ENCODE measurements at places on chromosomes 3 and 15.

DNA sequence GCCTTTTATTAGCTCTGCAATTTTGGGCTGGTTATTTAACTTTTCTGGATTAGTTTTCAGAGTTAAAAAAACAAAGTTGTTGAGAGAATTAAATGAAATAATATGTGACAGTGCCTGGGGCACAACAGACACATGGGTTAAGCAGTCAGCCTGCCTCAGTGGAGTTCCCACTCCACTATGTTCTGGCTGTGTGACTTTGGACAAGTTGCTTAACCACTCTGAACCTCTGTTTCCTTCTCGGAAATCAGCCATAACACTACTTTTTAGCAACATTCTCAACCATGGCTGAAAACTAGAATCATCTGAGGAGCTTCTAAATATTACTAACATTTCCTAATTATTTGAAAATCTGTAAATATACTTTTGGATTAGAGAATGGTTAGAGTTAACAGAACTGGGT, 56.5 kb upstream of the SLC6A11 start:
- no peak for DNase-seq

- DNase-seq = no peak
These were observed 26.2 kb downstream of the CHSY1 start for GRCh38 chr15:101225658-101226057.

DNA sequence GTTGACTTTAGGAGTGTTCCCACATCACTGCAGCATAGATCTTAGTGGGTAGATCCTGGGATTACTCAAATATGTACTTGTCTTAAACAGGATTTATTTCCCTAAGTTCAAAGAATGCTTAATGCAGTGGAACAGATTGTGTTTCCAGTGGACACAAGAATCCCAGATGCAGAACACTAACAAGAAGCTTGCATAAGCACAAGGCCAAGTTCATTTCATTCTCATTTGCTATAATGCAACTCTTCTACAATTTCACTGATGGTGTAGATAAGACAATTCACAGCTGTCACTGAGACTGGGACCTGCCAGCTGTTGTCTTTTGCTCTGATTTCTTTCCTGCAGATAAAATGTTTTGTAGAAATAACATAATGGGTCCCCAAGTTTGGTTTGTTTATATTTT, 225.6 kb downstream of the NFKBIZ start:
- no peak for DNase-seq

DNA sequence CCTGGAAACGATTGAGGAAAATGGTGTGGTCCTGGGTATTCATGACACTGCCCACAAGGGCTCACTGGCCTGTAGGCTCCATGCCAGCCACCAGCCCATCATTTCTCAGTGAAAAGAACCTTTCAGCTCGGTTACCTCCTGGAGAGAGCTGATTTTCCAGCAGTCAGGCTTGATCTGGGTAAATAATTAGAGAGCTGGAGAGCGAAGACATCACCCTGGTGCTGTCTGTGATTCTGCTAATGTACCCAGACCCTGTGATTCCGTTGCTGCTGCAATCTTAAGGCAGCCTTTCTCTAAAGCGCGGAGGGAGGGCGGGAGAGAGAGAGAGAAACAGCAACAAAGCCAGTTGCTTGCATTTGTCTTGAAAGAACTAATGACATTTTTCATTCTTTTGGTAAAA, 221.9 kb upstream of the TOPAZ1 start:
- DNase-seq = no peak

DNA sequence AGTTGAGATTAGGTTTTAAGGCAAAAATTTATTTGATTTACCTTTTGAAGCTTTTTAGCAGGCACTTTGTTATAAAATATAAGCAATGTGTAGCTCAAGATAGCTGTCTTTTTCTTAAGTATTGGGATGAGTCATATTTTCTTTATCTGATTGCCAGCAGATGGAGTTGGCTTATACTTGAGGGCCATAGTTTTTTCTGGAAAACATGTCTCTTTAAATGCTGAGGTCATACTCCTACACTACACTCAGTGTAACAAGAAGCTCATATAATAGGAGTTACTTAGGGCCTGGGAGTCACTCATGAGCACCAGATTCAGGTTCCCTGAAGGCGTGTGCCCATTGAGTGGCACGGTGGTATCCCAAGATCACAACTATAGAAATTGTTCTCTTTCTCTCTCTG, 579.8 kb downstream of the EDEM1 start:
- no peak for DNase-seq

GRCh38 chr3:7444886-7445285, 584.0 kb downstream of the GRM7 start:
- DNase-seq = no peak

DNA sequence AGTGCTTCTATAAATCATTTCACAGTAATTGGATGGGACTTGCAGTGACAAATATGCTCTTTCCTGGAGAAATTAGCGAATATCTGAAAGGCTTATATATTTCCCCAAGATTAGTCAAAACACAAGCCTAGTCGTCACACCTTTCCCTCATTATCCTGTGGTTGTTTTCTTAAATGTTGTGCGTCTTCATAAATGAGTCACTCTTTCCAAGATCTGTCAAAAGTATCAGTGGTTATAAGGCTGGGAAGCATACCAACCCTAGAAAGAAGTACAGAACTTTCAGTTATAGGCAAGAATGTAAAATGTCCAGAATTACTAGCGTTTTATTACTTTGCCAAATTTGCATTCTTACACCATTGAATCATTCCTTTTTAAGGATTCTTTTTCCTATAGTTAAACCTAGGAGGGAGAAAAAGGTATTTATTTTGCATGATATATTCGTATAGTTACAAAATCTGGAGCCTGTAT, 33.6 kb downstream of the TMEM212 start:
- DNase-seq = no peak

DNA sequence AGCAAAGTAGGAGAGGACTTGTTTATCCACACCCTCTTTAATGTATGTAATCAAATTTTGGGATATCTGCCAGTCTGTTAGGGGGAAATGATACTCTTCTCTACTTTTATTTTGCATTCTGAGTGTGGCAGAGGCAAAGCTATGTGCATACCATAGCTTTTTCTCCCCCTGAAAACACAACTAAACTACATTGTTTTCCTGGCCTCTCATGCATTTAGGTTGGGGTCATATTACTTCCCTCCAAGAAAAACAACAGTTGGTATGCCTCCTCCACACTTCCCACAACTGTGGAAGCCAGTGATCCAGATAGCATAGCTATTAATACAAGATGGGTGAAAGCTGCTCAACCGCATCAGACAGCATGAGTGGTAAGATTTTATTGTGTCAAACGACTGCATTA, 6.9 kb downstream of the RPL15 start:
- no peak for DNase-seq

DNA sequence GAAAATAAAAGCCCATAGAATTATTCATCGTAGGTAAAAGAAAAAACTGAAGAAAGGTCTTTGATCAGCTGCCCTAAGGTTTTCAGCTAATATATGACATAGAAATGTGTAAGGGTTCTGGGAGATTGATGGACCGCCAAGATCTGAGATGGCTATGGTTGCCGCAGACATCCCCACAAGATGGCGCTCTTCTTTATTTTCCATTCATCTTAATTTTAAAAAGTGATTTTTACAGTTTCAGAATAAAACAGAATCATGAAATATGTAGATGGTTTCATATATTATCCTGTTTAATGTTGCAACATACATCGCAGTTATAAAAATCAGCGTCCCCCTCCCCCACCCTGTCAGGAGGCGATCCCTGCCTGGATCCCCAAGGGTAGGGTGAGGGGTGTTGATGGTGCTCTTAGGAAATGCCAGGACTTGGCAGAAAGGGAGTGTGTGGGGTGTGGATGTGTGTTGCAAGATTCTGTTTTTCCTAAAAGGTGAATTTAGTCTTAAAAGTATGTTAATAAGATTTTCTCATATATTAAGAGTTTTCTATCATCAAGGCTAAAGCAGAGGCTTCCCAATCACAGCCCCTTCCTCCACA, 68.8 kb downstream of the ANXA2 start:
- no peak for DNase-seq

- DNase-seq = no peak
These were observed 42.4 kb downstream of the REC114 start for GRCh38 chr15:73485372-73485771.

- DNase-seq = no peak
These were observed 17.3 kb downstream of the ZBTB38 start for GRCh38 chr3:141385406-141386125.

DNA sequence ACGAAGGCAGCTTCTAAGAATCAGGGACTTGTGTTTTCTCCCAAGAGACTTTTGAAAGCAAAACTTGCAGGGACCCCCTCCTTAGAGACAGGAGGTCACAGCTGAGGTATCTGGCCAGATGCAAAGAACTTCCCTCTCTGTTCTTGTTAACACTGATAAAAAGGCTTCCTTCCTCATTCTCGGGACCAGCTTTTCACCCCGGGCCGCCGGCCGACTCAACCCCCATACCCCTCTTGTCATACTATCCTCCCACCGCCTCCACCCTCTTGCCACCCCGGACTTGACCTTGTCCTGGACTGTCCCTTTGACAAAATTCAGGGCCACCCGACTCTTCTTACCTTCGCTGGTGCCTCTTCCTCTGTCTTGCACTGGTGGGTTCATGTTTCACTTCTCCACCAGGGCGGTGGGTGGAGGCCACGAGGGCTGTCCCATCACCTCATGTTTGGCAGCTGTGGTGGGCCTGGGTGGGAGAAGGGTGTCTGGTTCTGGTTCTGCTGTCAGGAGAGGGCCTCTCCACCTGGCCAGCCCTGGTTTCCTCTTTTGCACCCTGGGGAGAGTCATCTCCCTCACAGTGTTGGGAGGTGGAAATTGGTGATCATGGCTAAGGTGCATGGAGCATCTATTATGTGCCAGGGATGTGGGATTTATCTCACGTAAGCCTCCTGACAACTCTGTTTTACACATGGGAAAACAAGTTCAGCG, 32.5 kb downstream of the BHLHE40 start:
- DNase-seq = no peak

GRCh38 chr3:130688015-130688688, 58.5 kb downstream of the PIK3R4 start:
- no peak for DNase-seq

DNA sequence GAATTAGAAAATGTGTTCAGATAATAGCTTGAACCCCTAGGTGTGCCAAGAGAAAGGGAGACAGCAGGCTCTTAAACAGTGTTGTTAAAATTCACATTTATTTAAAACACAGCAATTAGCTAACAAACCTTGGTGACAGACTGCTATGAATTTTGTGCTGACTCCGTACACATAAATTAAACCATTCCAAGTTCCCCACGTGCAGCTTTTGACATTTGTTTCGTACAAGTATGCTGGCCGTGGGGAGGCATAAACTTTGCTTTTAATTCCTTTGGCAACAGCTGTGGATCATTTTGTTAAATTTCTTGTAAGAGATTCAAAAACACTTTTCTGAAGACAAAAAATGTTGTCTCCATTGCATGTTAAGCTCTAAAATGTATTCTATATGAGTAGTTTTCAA, 465.3 kb downstream of the FGF12 start:
- no peak for DNase-seq

GRCh38 chr3:56823421-56823926, 21.7 kb upstream of the ARHGEF3 start:
- no peak for DNase-seq

DNA sequence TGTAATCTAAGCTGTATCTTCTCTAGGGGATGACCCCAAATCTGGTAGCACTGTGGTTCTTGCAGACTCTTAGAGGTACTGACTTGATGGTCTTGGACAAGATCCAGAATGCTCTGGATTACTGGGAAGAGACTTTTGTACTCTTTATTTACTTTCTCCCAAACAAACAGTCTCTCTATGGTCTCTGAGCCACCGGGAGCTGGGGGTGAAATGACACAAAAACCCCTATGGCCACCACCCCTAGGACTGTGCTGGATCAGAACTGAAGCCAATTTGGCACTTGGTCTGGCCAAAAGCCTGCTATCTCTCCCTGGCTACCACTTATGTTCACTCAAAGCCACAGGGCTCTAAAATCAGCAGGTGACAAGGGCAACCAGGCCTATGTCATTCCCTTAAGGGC, 50.2 kb upstream of the SI start:
- no peak for DNase-seq

DNA sequence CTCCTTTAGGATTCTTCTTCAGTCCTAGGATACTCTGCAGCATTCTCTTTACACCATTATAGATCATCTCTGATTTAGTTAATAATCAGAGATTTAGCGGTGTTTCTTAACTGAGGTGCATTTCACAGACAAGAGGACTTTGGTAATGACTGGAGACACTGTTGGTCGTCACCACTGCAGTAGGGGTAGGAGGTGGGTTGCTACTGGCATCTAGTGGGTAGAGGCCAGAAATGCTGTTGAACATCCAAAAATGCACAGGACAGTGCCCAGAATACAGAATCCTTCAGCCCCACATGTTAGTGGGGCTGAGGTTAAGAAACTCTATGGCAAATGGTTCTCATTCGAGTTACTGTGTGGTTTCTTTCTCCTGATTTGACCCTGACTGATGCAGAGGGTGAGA, 80.4 kb upstream of the LMCD1 start:
- DNase-seq = no peak

DNA sequence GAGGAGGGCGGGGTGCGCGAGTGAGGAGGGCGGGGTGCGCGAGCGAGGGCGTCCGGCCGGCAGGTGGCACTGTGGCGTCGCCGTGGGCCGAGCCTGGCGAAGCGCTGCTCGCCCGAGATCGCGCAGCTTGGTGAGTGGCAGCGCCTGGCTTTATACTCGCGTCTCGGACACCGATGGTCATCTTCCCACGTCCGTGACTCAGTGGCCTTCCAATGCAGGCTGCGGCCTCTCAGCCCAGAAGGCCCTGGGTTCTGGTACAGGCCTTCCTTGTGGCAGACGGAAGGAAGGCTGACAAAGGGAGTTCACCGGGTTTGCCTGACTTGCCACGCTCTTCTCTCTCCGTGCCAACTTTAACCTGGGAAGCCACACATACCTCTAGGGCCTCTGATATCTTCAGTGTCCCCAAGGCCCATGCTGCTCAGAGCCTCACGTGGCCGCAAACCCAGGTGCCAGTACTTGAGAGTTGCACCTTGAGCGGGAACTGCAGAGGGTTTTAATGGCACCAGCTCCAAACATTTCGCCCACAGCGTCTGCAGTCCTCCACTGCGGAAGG, 195.3 kb upstream of the LYSMD4 start:
- peak; percentile 85 for DNase-seq

GRCh38 chr3:150238995-150239619, 169.0 kb upstream of the TSC22D2 start:
- no peak for DNase-seq

DNA sequence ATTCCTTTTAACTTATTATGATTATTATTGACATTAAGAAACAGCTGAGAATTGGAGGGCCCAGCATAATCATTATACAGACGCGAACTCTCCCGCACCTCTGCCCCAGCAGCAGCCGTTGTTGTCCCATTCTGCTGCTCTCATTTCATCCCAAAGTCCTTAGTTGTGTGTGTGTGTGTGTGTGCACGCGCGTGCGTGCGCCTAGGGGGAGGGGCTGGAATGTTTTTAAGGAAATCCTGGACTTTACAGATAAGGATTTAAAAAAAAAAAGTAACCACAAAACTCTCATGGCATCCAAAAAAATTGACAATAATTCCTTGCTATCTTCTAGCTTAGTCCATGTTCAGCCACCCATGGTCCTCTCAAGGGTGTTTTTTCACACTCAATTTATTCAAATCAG, 134.2 kb downstream of the WNT7A start:
- DNase-seq = no peak

DNA sequence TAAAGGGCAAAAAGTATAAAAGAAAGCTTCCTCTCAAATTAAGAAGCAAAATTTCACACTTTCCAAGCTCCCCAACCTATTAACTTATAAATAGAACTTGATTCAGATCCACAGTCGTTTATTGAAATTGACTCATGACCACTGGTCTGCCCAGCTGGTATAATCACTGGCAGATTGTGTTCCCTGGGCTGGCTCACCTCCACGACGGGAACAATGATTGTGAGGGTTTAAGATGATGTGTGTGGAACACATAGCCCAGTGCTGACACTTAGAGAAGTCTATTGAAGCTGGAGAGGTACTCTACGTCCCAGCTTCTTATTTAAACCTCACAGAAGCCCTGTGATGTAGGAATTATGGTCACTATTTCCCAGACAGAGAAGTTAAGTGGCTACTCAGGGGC, 90.4 kb downstream of the MB21D2 start:
- no peak for DNase-seq

Measured in CD8-positive, alpha-beta memory T cell (primary cell).